NCI-H1105 (cell line): ENCODE measurements at places on chromosomes 4 and X.

- no peak for DNase-seq
These were observed 101.8 kb downstream of the ANXA5 start for GRCh38 chr4:121594796-121595526.

- DNase-seq: no peak
These were observed 146.3 kb downstream of the DTHD1 start for GRCh38 chr4:36427696-36428095.

DNA sequence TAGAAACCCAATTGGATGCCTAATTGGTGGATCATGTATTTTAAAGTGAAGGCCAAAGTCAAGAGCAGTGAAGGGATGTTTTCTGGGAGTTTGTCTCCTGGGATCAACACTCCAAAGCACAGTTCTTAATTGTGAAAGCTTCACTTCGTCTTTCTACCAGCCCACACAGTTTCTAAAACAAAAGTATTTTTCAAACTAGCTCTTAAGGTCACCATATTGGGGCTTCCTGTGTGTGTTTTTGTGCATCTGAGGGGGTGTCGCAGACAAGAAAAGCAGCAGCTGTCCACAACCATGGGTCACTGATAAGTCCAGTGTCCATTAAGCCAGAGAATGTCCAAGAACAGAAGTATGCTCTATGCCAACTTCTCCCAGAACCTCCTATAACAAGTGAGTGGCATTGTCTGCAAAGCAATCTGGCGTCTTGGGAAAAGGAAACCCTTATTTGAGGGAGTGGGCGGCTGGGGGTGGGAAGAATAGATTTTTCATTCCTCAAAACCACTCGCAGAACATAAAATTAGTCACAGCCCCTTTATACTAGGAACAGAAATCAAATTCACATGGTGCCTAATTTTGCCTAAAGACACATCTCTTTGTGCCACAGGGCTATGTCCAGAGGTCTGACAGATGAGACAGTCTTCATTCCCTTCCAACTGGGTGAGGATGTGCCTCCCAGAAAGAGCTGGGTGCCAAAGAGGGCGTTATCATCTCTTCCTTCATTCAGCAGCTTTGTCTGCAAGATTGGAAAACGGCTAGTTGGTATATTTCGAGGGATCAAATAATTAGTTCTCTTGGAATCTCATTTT is 610.4 kb downstream of the BCOR start:
- DNase-seq: no peak

GRCh38 chr4:48645225-48645794 is 134.8 kb downstream of the FRYL start:
- no peak for DNase-seq

- DNase-seq: peak; percentile 38
These were observed at the start of gene MTMR1 for GRCh38 chrX:150692831-150693724. Gene MTMR1 (plus strand): TSS chrX:150693396. CDS start chrX:150693531, 135 bp downstream.

- DNase-seq: no peak
These were observed 163.8 kb upstream of the HDX start for GRCh38 chrX:84666086-84666485.

GRCh38 chr4:164956766-164957643 is 20.5 kb downstream of the TRIM61 start:
- DNase-seq: peak; percentile 73

- DNase-seq: no peak
These were observed 4.7 kb downstream of the ZXDB start for GRCh38 chrX:57596516-57596915.

DNA sequence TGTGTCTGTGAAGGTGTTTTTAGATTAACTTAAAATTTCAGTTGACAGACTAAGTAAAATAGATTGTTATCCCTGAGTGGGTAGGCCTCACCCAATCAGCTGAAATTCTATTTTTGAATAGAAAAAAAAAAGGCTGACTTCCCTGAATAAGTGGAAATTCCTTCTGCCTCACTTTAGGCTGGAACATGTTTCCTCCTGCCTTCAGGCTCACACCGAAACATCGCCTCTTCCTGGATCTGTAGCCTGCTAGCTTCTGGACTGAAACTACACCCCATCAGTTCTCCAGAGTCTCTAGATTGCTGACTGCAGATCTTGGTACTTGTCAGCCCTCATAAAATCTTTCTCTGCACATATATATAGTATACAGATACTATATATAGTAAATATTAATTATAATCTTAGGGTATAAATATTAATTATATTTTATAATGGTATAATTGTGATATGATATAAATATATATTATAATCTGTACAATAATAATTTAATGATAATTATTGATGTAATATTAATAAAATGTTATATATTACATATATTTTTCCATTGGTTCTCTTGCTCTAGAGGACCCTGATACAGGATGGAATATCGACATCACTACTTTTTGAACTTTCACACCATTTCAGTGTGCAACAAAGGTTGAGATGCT is 13.7 kb upstream of the SLIT2 start:
- DNase-seq: no peak

- DNase-seq: no peak
These were observed 8.8 kb downstream of the C4orf50 start for GRCh38 chr4:6009452-6009851.

- DNase-seq: no peak
These were observed 14.6 kb upstream of the SULT1E1 start for GRCh38 chr4:69874507-69874906.

- no peak for DNase-seq
These were observed 38.9 kb upstream of the PHEX start for GRCh38 chrX:21993265-21993664.

- DNase-seq: no peak
These were observed 10.9 kb downstream of the GPAT3 start for GRCh38 chr4:83546786-83547185.

GRCh38 chr4:177047070-177047850 is 254.5 kb upstream of the VEGFC start:
- DNase-seq: peak; percentile 7

- no peak for DNase-seq
These were observed 75.1 kb upstream of the TMEM164 start for GRCh38 chrX:109927663-109928273.

- no peak for DNase-seq
These were observed 21.7 kb upstream of the CLNK start for GRCh38 chr4:10706236-10706635.

DNA sequence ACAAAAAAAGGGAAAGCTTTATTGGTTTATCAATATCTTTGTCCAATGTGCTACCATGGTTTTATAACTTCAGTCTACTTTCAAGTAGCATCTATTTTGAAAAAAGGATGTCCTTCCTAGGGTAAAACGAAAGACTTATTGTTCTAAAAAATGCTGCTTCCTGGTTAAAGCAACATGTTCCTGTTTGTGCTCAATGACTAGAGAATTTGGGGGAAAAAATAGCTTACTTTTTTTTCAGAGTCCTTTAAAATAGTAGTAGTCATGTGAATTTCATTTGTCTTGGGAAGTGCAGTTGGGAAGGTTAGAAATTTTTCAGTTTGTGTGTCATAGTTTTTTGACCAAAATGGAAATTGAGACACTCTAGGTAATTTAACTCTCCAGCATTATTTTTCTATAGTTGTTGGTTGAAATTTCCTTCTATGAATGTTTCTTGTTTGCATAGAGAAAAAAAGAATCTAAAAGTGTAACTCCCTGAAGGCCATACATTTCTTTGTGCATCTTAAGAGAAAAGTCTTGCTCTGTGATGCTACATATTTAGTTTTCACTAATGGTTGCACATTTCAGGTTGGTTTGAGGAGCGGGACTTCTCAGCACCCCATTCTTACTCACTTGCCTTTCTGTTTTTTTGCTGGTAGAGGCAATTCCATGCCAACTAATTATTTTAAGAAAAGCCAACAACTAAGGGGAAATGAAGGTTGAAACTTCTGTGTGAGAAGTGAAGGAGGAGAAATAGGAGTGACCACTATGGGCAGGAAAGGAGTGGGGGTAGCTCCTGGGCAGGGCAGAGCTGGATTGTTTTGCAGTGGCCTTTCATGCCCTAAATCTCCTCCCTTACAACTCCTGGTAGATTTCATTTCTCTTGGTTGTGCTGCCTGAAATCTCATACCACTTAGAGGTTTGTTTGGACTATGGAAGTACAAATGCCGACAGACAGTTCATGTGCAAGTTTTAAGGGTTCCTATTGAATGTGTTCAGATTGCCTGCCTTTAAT is 76.4 kb downstream of the RAPGEF2 start:
- no peak for DNase-seq
